ENCODE measurements at places on chromosomes 6 and 20.

DNA sequence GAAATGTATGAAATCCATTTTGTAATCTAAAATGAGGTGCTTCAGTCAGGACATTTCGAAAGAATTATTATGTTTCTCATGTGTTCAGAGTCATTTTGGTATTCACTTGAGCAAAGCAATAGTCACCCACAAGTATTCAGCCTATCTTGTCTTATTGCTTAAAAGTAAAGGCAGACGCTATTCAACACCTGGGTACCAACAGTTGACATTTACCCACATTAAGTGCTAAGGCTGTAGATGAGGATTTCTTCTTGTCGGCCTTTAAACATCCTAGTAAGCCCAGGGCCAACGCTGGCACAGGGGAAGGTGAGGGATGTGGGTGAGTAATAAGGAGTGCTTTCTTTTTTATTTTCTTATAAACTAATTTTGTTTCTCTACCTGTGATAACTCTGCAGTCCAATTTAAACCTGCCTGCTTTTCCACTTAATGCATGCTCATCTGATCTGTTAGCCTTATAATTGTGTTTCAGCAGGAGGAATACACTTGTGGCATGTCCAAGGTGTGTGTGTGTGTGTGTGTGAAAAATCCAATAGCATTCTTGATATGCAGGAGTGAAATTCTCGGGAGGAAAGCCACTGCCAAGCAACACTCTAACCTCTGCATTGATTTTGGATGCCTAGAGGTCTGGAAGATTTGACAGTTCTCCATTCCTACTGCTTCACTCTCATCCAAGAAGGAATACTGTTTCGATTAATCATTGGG lies 252.0 kb downstream of the SOX4 start:
- no peak for DNase-seq

DNA sequence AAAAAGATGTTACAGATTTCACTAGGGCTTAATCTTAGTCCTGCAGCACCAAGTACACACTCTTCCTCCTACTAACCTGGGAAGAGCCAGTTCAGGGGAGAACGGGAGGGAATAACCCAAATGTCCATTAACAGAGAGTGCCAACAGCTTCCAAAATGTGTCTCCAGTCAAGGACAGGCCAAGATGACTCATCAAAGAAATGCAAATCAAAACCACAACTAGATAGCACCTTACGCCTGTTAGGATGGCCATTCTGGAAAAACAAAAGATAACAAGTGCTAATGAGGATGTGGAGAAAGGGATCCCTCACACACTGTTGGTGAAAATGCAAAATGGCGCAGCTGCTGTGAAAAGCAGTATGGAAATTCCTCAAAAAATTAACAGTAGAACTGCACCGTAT lies 3.8 kb upstream of the MAS1L start:
- no peak for DNase-seq

DNA sequence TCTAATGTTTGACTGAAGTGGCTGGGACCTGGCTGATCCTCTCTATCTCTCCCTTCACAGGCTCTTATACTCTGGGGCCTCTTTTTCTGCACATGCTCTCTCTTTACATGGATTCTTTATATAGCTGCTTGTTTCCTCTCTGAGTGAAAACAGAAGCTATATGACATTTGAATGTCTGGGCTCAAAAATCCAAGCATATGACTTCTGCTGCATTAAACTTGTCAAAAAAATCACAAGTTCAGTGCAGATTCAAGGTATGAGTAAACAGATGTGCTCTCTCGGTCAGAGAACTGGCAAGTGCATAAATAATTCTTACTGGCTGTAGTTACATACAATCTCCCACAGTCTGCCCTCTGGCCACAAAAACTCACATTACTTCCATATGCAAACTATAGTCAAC lies 96.6 kb downstream of the LCA5 start:
- no peak for DNase-seq

DNA sequence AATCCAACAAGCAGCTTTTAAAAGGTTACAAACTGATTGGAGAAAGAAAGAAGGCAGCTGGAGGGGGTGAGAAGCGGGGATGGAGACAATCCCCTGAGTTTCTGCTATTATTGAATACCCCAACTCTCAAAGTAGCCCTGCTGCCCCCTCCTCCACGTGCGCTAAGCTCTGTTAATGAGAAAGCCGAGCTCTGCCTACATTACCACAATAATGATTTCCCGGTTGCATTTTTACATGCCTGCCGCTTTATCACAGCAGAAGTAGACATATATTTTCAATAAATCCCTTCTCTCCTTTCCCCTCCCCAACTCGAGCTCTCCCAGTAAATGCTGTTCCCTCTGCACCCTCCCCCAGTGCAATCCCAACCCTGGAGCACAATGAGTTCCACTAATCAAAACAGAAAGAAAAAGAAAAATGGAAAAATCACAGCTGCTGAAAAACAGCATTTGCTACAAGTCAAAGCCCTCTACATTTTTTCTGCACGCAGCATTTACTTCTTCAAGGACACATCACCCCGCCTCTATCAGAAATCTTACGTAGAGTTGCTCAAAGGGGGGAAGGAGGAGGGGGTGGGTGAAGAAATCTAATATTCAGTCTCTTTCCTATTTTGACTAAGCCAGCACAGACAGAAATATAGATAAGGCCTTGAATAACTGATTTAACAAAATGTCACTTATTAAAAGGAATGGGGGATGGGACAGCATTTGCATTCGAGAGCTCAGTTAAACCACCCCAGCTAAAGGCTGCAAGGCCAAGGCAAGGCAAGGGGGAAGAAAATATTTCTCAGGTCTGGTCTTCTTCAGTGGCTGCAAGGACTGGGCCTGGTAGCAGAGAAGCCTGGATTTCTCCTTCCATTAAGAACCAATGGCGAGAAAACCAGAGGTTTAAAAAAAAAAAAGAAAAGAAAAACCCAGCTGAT lies 10.7 kb downstream of the TRERF1 start:
- no peak for DNase-seq

GRCh38 chr6:916131-916530 lies 223.2 kb upstream of the EXOC2 start:
- DNase-seq, result no peak

GRCh38 chr20:17344790-17345189 lies 118.0 kb downstream of the PCSK2 start:
- DNase-seq, result no peak

GRCh38 chr20:63737695-63737944 lies 1.2 kb downstream of the LIME1 start:
- no peak for DNase-seq

DNA sequence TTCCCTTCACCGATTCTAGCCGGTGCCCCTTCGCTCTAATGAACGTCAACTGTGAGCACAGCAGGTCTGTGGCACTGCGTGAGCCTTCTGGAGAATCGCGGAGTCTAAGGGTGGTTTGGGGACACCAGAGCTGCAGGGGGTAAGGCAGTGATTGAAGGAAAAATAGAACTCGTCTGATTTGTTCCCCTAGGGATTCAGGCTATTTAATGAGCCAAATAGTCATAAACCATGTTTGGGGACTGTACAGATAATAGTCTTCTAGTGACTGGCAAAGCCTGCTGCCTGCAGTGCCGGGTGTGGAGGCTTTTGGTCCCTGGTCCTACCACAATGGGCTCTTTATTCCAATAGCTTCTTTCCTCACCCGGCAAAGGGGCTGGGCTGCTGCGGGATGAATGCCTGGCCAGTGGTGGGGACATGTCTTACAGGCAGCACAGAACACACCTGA lies 11.1 kb upstream of the NTSR1 start:
- DNase-seq, result no peak

GRCh38 chr20:63682384-63683139 lies 13.9 kb upstream of the TNFRSF6B start:
- DNase-seq, result no peak

DNA sequence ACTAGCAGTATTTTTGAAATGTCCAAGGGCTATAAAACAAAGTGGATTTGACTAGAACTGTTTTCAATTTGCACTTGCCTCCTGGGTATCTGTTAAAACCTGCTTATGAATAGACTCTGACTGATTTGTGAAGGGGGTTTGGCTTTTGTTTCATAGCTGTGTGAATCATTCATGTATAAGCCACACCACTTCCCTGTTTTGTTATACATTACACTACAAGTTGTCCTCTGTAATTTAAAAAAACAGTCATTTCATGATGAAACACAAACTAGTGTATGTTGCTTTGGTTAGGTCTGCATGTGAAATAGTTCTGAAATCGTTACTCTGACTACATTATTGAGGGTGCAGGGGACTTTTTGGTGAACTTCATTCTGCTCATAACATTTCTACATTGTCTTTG lies 121.7 kb downstream of the NKAIN2 start:
- no peak for DNase-seq

DNA sequence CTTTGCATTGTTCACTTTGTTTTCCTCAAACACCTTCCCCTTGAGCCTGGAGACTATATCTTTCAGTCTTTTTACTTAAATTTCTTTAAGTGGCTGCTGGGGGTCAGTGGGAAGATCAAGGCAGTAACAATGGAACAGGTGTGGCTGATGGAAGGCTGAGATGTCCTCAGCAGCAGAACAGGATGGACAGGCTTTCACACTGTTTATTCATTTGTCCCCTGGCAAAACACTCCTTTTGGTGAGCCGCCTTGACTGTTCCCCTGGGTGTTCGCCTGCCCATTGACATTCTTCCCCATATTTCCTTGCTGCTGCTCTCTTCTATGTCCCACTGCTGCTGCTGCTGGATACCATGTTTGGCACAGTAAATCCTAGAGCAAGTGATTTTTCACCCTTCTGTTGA lies 38.1 kb downstream of the RNF144B start:
- no peak for DNase-seq

DNA sequence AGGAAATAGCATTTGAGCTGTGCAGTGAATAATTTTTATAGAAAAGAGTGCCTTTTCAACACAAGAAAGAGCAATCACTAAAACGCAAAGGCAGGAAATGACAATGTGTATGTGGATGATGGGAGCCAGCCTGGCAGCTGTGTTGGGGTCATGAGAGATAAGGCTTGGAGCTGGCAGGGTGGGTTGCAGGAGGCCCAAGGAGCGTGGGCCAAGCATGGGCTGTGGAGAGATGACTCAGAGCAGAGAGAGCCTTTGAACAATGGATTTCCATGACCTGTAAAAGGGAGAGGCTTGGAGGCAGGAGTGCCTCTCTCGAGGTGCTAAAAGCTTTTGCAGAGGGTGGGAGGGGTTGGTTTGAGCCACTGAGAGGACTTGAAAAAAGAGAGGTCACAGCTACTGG lies 6.6 kb upstream of the TBC1D7 start:
- DNase-seq, result no peak

- DNase-seq, result no peak
Observed at GRCh38 chr6:64252256-64252655, 616.7 kb downstream of the PHF3 start.

- DNase-seq, result no peak
Observed at GRCh38 chr6:162726947-162727321, 632 bp downstream of the PRKN start.

- DNase-seq, result no peak
Observed at GRCh38 chr20:23926944-23927872, 47.7 kb upstream of the CST5 start.

DNA sequence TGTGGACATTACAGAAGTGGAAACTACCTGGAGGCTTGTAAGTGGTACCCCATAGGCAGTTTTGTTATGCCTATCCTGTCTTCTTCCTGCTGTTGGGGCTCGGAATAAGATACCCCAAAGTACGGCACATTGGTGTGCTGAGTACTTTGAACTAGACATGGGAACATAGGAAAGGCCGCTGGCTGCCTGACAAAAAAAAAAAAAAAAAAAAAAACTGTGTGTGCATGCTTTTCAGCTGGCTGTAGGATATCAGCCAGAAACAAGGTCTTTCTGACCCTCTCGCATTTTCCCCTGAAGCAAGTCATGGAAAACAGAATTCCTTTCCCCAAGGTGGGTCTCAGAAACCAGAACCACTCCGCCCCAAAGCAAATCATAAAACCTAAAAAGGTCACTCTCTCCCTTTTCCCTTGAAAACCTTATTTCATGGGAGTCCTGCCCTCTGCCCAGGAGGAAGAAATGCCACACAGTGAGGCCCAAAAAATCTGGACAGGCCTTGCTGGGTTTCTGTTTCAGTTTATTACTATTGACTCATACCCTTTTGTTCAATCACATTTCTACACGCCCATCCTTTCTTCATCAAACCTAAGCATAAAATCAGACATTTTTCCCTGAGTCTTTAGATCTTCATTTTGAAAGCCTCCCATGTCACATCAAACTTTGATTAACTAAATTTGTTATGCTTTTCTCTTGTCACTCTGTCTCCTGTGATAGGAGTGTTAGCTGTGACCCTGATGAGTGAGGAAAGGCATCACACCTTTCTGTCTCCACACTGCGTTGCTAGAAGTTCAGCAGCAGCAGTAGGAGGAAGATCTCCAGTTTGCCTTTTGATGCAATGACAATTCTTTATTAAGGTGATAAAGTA lies 17.2 kb downstream of the SLC2A12 start:
- no peak for DNase-seq

- no peak for DNase-seq
Observed at GRCh38 chr6:14826456-14826855, 419.4 kb upstream of the JARID2 start.

DNA sequence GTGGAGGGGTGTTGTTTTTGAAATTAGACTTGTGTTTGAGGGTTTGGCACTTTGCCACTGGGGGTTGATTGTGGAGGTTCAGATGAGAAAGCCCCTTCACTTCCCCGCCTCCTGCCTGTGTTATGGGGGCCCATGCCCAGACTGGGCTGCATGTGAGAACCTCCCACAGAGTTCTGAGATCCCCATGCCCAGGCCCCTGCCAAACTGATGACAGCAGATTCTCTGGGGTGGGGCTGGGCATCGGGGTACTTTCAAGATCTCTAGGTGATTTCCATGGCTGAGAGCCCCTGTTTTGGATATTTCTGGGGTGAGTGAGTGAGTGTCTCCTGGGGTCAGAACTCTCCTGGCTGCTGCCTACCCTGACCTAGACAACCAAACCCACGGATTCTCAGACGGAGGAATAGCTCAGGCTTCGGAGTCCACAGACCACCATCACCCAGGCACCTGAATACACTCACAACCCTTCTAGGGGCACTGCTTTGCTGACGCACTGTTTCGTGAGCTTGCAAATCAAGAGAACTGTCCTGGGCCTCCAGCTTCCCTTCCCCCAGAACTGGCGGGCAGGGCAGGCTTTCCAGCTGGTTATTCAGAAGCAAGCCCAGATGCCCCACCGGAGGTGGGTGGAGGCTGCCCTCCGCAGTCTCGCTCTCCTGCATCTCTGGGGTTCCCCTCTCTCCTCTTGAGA lies 6.3 kb downstream of the BCAS1 start:
- no peak for DNase-seq

- no peak for DNase-seq
Observed at GRCh38 chr20:40538131-40538530, 150.9 kb downstream of the MAFB start.

- DNase-seq, result no peak
Observed at GRCh38 chr6:142518126-142518525, 216.3 kb downstream of the ADGRG6 start.

- no peak for DNase-seq
Observed at GRCh38 chr6:79993012-79993910, 11.2 kb upstream of the TTK start.

- no peak for DNase-seq
Observed at GRCh38 chr20:3080939-3081388, 3.6 kb downstream of the AVP start.

- no peak for DNase-seq
Observed at GRCh38 chr6:160456214-160456546, 108.0 kb downstream of the SLC22A3 start.

Measured in spinal cord (tissue), 10 donors.